ENCODE measurements at places on chromosomes 4 and X. TPM values are rescaled to one million over a fixed set of nuclear protein-coding genes. Genes with fewer than 3 reads are reported as not detected.
A peak's percentile ranks its signal among the peaks of the same experiment; 100 is the strongest.

GRCh38 chr4:3221996-3222395, 27.0 kb upstream of the MSANTD1 start:
- H3K36me3 ChIP-seq: peaks cover 16% of the 10 kb centered on the region
- no peaks in the 10 kb centered on the region for H3K27me3 ChIP-seq
- no peak for DNase-seq
- peak overlapping the region; percentile 75 for H3K27ac ChIP-seq

DNA sequence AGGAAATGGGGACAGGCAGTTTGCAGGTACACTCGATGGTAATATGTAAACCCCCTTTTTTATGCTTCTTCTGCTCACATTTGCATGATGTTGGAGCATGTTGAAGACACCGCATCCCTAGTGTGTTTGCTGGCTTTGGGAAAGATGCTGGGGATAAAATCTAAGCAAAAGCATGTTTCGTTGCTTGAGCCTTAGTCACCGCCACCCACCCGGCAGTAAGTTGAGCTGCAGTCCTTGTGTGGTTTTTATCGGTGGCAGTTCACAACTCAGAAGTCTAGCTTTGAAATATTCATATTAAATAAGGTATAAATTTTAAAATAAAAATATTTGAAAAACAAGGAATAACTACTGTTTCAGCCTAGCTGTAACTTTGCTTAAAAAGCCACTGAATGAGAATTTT, 21.7 kb upstream of the MND1 start:
- H3K36me3 ChIP-seq: peaks cover 3% of the 10 kb centered on the region
- H3K4me3 ChIP-seq: no peak overlapping the region
- no peak overlapping the region for H3K27ac ChIP-seq
- DNase-seq: no peak

DNA sequence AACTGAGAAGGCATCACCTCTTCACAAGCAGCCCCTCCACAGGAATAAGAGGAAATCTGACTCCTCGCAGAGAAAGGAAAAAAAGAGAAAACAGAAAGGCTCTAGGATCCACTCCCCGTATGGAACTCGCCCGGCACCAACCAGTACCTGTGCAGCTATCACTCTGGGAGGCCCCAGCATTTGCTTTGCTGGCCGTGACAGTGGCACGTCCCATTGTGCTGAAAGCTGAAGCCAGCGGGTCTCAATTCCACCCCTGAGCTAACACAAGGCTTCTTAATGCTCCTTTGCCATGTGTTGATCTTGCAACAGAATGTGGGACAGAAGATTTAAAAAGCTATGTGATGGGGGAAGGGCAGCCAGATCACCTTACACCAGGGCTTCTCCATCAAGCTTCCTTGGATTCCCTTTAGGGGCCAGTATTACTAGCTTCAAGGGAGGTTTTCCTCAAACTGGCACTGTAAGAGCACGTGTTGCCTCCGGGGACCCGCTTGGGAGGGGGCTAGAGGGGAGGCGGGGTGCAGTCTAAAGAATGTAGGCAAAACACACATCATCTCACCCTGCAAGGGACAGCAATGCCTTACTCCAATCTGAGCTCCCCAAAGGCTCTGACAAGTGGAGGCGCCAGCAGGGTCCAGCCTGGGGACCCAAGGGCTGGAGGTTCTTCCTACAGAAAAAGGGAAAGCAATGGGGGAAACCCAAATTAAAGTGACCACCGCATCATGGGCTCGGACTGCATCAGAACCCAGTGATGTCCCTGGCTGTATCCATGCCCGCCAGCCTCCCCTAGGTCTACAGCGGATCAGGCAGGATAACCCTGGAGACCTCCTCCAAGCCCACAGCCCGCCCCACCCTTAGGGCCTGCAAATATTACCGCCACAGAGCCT, 1.2 kb downstream of the USP46 start:
- no peaks in the 10 kb centered on the region for H3K27me3 ChIP-seq
- H3K27ac ChIP-seq: peak overlapping the region; percentile 41
- H3K4me1 ChIP-seq: peaks cover 21% of the 10 kb centered on the region

GRCh38 chr4:168643111-168643795, 146.4 kb downstream of the PALLD start:
- H3K36me3 ChIP-seq: no peaks in the 10 kb centered on the region
- no peak overlapping the region for H3K4me3 ChIP-seq

DNA sequence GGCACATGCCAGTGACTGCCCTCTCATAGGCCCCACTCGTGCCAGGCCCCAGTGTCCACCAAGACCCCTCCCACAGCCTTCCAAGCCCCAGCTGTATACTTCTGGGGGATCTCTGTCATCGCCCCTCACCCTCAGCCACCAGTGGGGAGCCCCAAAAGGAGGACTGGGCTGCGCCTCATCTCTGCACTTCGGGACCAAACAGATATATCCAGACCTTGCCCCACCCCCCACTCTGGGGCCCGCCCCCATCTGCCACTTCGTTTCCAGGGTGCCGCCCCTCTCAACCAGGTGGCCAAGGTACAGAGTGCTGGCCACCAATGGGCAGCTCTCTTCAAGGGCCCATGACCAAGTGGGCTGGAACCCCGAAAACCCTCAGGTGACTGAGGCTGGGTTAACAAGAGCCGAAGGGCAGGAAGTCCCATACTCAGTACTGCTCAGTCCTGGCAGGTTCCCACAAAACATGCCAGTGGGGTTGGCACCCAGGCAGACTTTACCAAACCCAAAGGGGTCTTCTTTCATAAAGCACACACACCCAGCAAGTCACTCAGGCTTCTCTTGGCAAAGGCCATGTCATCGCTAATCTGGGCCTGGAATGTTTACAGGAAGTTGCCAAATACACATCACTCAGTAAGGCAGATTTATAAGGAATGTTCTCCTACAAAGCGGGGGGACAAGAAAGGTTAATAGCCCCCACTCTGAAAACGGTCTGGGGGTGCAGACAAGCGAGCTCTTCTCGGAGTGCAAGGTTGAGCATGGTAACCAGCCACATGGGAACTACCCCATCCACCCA, 4.4 kb downstream of the ZFYVE28 start:
- H3K4me1 ChIP-seq: peaks cover 57% of the 10 kb centered on the region
- H3K36me3 ChIP-seq: no peaks in the 10 kb centered on the region
- peak overlapping the region; percentile 94 for H3K4me3 ChIP-seq
- H3K27ac ChIP-seq: peak overlapping the region; percentile 99
- peak; percentile 26 for DNase-seq
- no peaks in the 10 kb centered on the region for H3K27me3 ChIP-seq

- H3K4me1 ChIP-seq: peaks cover 5% of the 10 kb centered on the region
- no peaks in the 10 kb centered on the region for H3K36me3 ChIP-seq
- H3K4me3 ChIP-seq: no peak overlapping the region
These were observed 62.3 kb downstream of the STAG2 start for GRCh38 chrX:124023838-124024238.

- no peak overlapping the region for H3K4me3 ChIP-seq
- no peaks in the 10 kb centered on the region for H3K36me3 ChIP-seq
- DNase-seq: no peak
- H3K27me3 ChIP-seq: no peaks in the 10 kb centered on the region
- no peaks in the 10 kb centered on the region for H3K4me1 ChIP-seq
- no peak overlapping the region for H3K27ac ChIP-seq
These were observed 282.7 kb upstream of the TAPT1 start for GRCh38 chr4:16508968-16509367.

GRCh38 chrX:16983051-16983450, 36.6 kb downstream of the REPS2 start:
- H3K36me3 ChIP-seq: no peaks in the 10 kb centered on the region
- no peaks in the 10 kb centered on the region for H3K4me1 ChIP-seq
- no peak overlapping the region for H3K27ac ChIP-seq
- H3K4me3 ChIP-seq: no peak overlapping the region
- peaks cover 5% of the 10 kb centered on the region for H3K27me3 ChIP-seq
- no peak for DNase-seq

DNA sequence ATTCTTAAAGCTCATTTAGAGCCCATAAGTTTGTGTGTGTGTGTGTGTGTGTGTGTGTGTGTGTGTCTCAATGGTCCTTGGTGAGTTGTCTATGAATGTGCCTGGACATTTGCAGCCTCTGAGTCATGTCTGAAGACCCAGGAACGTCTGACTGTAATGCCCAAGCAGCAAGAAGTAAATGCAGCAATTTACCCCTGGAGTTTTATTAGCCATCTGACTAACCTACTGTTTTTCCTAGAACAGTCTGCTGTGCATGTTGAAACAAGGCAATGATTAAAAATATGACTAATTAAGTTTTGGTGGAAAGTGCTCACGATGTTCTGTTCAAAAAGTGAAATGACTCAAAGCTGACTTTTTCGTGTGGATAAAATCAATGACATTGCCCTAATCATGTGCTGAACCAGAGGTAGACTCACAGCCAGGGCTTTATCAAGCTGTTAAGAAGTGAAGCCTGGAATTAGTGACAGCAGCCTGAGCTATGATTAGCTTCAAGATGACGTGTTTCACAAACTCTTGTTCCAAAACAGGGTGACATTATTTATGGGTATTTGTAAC, 201.6 kb downstream of the CPE start:
- DNase-seq: no peak
- no peak overlapping the region for H3K27ac ChIP-seq

GRCh38 chrX:110852180-110852579, 56.6 kb upstream of the CHRDL1 start:
- H3K4me3 ChIP-seq: no peak overlapping the region
- H3K27ac ChIP-seq: no peak overlapping the region
- peaks cover 9% of the 10 kb centered on the region for H3K27me3 ChIP-seq
- no peaks in the 10 kb centered on the region for H3K36me3 ChIP-seq
- peaks cover 5% of the 10 kb centered on the region for H3K4me1 ChIP-seq
- DNase-seq: no peak

DNA sequence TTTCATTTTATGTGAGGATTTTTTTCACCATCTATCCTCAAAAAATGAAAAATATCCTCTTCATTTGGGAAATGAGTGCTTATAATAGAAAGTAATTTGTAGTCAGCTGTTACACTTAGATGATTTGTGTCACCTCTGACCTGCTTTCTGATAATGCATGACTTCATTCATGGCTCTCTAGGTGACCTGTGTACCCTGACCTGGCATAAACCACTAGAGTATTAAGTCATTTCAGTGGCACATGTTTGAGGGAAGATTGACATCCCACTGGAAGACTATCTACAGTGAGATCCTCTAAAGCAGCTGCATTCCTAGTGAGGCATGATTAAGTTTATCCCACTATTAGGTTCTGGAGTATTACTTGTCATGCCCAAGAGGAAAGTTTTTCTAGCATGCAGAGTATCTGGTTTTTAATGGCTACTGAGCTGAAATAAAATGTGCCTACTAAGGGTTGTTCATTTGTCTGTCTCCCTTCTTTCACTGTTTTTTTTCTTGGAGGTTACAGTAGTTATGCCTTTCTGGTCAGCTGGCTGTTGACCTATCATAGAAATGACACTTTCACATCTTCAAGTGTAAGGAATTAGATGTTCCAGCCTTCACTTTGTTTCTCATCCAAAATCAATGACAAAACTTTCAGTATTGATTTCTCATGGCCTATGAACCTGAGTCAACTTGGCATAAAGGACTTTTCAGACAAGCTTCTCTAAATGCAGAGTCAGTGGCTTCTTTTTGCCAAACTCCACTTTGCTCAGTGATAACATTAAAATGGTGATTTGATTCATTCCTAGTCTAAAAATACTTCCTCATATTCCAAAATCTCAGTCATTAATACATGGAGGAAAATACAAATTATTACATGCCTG, 33.1 kb downstream of the TET2 start:
- H3K27ac ChIP-seq: no peak overlapping the region
- peaks cover 19% of the 10 kb centered on the region for H3K4me1 ChIP-seq
- H3K4me3 ChIP-seq: no peak overlapping the region
- DNase-seq: no peak
- H3K27me3 ChIP-seq: no peaks in the 10 kb centered on the region
- peaks cover 5% of the 10 kb centered on the region for H3K36me3 ChIP-seq

DNA sequence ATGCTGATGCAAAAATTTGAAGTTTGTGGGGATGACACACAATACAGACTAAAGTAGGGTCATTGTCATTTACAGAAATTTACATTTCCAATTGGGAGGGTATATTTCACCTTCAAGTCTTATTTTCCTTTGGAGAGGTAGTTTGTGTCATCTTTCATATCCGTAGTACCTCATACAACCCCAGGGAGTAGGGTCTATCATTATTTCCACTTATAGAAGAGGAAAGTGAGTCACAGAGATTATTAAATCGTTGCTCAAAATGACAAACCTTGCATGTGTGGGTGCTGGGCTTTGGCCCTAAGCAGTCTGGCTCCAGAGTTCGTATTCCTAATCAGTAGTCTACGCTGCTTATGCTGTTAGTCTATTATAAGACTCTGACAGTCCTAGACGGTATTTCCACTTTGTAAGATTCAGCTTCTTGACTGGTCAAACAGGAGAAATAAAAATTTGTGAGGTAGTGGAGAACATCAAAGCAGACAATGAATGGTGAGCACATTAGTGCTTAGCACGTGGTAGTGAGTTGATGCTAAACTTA, 516.5 kb downstream of the PCDH7 start:
- H3K27ac ChIP-seq: no peak overlapping the region
- DNase-seq: no peak
- no peaks in the 10 kb centered on the region for H3K36me3 ChIP-seq
- no peaks in the 10 kb centered on the region for H3K4me1 ChIP-seq

GRCh38 chr4:107931775-107932321, 499 bp downstream of the CYP2U1 start:
- peak; percentile 9 for DNase-seq
- peaks cover 35% of the 10 kb centered on the region for H3K4me1 ChIP-seq
- H3K27me3 ChIP-seq: no peaks in the 10 kb centered on the region
- peak overlapping the region; percentile 88 for H3K27ac ChIP-seq
- peaks cover 3% of the 10 kb centered on the region for H3K36me3 ChIP-seq
- peak overlapping the region; percentile 94 for H3K4me3 ChIP-seq

- H3K4me3 ChIP-seq: no peak overlapping the region
- peaks cover 9% of the 10 kb centered on the region for H3K27me3 ChIP-seq
- H3K36me3 ChIP-seq: no peaks in the 10 kb centered on the region
- H3K4me1 ChIP-seq: no peaks in the 10 kb centered on the region
These were observed 137.8 kb upstream of the IL1RAPL2 start for GRCh38 chrX:104428231-104428630.

DNA sequence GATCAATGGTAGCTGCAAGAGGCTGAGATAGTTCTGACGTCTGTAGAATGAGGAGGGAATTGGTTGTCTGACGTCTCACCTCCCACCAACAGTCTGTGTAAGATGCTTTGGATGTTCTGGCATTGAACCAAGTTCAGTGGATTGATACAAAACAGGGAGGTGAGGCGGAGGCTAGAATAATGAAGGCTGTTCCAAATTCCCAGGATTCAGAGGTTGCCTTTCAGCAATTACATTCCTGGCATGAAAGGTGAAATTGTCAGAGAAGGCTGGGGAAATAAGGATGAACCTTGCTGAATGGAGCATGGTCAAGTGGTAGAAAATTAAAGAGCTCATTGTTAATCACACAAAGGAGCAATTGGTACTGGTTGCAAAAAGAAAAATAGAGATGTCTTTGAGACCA, 241.6 kb downstream of the FBXW7 start:
- no peak overlapping the region for H3K27ac ChIP-seq
- peaks cover 7% of the 10 kb centered on the region for H3K27me3 ChIP-seq
- DNase-seq: no peak
- peaks cover 3% of the 10 kb centered on the region for H3K4me1 ChIP-seq

GRCh38 chr4:73161527-73162185, 92.1 kb upstream of the COX18 start:
- peak overlapping the region; percentile 45 for H3K27ac ChIP-seq
- H3K27me3 ChIP-seq: no peaks in the 10 kb centered on the region
- H3K4me3 ChIP-seq: peak overlapping the region; percentile 36

- H3K27ac ChIP-seq: no peak overlapping the region
- H3K27me3 ChIP-seq: no peaks in the 10 kb centered on the region
- no peaks in the 10 kb centered on the region for H3K36me3 ChIP-seq
These were observed 521.5 kb downstream of the BCOR start for GRCh38 chrX:39576041-39576872.

Gene GABRE
- 0.42 TPM for total RNA-seq

Gene CT55
- not detected for total RNA-seq

Gene SUPT20HL2
- not detected for total RNA-seq

Gene GAGE2A
- total RNA-seq: not detected

Gene PLK4
- 6.1 TPM for total RNA-seq

Gene IL2
- 0.85 TPM for total RNA-seq

Measured in T-helper 17 cell (primary cell).